ENCODE measurements at places on chromosomes 5 and 9.
A peak's percentile ranks its signal among the peaks of the same experiment; 100 is the strongest.

DNA sequence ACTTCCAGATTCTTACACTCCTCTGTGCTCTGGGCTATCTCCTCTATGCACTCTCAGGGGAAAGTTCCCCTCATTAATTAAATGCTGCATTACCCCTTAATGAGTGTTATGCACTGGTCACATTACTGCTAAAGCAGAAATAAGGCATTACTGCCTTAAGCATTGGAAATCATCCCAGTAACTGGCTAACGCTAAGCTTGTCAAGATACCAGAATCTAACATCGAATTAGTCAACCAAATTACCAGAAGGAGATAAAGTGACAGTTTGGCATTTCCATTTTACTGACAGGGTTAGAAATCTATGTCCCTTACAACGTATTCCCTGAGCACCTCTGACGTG lies 69.5 kb upstream of the FAM169A start:
- DNase-seq: no peak

DNA sequence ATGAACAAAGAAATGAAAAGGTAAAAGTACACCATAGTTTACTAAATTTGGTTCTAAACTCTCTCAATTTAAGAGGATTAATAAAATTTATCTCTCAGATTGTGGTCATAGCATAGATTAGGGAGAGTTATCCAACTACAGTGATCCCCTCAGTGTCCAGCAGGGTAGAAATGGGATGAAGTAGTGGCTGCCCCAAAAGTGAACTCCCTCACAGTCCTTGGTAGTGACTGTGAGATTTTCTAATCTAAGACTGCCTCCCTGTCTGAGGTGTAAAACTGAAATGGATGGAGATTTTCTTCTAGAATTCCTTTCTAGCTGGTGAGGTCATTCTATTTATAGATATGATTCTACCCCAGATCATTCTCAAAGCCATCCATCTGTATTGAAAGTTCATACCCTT lies 455.5 kb downstream of the ACTL7B start:
- DNase-seq: no peak

DNA sequence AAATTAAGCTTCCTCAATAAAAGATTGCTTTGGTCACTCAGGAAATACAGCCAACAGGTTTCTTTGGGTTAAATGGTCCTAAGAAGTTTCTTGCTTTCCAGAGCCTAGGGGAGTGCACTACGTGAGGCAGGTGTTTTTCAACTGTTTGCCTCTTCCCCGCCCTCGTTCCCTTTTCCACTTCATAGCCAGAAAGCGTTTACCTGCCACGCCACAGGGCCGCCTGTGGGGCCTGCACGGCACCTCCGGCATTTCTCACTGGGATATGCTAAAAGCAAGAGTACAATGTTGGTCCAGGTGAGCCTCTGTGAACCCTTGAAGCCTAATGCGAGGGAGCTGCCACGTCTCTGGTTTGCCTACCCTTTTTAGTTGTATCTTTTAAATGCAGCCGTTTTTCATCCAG lies 167.6 kb upstream of the OTULINL start:
- no peak for DNase-seq

- no peak for DNase-seq
Measured at GRCh38 chr9:6034954-6035353, 19.5 kb upstream of the RANBP6 start.

GRCh38 chr5:65530904-65531303 lies 32.1 kb downstream of the CENPK start:
- no peak for DNase-seq

- DNase-seq: no peak
Measured at GRCh38 chr9:34575862-34576596, 13.5 kb downstream of the CNTFR start.

- no peak for DNase-seq
Measured at GRCh38 chr9:127525401-127526188, 74.3 kb downstream of the LRSAM1 start.

GRCh38 chr5:134236318-134236717 lies 10.4 kb upstream of the PPP2CA start:
- DNase-seq: no peak

DNA sequence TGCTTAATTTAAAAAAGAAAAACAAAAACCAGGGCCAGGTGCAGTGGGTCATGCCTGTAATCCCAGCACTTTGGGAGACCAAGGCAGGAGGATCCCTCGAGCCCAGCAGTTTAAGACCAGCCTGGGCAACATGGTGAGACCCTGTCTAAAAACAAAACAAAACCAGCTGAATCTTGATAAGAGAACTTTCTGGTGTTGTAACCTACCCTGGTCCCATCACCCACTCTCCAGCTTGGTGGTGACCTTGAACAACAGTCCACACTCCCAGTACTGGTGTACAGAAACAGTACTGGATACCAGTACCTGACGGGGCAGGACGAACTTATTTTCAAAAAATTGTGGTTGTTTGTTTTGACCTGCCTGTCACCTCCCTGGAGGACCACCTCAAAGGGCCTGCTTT lies 30.9 kb downstream of the CLTA start:
- no peak for DNase-seq

DNA sequence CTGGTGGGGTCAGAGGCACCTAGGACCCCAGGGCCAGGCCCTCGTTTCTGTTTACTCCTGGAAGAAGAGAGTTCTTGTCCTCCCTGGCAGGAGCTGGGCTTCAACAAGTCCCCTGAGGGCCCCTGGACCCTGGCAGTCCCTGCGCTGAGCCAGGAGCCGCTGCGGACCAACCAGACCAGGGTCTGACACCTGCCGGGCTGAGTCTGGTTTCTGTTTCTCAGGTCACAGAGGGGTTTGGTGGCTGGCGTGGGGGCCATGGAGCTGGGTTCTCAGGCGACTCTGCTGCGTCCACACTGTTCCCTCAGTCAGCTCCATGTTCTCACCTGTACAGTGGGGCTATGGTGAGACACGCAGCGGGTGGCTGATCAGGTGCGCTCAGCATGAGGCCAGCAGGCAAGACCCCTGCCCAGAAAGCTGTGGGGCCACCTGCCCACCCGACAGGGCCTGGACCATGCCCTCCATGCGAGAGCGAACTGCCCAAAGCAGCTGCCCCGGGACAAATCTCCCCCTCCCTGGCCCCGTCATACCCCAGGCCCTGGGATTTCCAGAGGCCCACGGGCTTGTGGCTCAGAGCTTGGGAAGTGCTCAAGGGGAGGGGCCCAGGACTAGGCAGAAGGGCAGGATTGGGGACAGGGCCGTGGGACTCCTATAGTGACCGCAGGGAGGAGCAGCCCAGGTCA lies 17.9 kb upstream of the NOTCH1 start:
- no peak for DNase-seq

DNA sequence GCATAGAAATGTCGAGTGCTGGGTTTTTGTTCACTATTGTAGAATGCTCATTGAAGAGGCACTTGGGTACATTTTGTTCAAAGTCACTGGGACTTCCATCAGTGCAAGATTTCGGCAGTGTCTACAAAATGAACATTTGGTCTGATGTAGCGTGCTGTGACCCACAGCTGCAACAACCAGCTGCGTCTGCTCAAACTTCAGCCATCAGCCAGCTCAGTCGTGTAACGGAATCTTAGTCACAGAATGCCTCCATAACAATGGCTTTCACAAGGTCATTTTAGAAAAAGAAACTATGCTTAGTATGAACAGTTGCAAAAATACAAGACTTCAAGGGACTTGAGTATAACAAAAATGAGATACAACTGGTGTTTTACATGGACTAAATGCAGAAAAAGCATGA lies 828.1 kb upstream of the GRAMD2B start:
- no peak for DNase-seq

- no peak for DNase-seq
Measured at GRCh38 chr5:14041528-14042192, 97.2 kb upstream of the DNAH5 start.

DNA sequence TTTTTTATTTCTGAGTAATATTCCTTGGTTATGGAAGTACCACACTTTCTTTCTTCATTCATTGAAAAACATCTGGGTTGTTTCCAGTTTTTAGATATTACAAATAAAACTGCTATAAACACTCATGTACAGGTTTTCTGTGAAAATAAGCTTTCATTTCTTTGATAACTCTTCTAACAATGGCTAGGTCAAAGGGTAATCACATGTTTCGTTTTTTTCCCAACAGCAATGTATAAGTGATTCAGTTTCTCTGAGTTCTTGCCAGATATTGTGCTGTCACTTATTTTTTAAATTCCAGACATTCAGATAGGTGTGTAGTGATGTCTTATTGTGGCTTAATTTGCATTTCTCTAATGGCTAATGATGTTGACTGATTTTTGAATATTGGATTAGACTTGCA lies 16.7 kb upstream of the TNPO1 start:
- no peak for DNase-seq

GRCh38 chr5:142492781-142493281 lies 168.0 kb upstream of the SPRY4 start:
- no peak for DNase-seq

DNA sequence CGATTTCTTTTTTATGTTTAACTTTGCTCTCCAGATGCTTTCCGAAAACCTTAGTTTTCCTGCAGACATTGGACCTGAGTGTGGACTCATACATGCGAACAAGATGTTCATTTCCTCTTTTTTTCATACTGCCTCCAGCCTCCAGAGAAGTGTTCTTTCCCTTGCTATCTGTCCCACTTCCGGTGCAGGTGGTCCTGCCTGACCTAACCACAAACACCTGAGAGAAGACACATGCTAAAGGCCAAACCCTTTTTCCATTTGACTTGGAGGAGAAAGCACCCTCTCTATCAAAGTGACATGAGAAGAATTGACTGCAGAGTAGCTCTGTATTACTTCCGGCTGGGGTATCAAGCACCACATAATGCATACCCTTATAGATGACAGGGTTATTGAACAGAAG lies 334.0 kb downstream of the ARHGEF28 start:
- peak; percentile 52 for DNase-seq

GRCh38 chr5:152503206-152503605 lies 98.1 kb upstream of the NMUR2 start:
- DNase-seq: no peak

DNA sequence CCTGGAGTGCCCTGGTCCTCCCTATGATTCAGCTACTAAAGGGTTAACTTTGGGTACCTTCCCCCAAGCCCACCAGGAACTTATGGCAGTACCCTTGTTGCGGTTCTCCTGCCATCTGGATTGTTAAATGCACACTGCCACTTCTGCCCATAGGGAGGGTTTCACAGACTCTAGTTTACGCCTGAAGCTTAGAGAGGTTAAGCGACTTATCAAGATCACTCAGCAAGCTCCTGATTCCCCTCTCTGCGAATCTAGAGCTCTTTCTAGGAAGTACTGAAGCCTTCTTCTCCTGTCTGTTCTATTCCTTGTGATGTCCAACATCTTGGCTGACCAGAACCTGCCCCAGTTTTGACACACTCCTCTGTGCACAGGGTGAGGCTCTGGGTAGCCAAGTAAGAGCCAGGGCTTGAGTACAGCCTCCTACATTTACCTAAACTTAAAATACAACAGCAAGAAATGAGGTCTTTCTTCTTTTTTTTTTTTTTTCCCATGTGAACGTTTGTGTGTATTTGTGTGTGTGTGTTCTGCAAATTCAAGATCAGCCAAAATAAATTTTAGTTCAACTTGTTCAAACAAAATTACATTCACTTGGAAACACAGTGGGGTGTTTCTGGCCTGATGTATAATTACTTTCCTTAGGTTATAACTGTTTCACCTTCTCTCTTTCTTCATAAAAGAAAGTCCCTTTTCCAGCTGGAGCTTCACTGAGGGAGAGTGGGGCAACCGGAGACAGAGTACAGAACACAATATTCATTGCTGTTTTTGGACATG lies 28.7 kb upstream of the KLF4 start:
- no peak for DNase-seq

GRCh38 chr5:9013147-9013546 lies 532.7 kb downstream of the SEMA5A start:
- DNase-seq: no peak

DNA sequence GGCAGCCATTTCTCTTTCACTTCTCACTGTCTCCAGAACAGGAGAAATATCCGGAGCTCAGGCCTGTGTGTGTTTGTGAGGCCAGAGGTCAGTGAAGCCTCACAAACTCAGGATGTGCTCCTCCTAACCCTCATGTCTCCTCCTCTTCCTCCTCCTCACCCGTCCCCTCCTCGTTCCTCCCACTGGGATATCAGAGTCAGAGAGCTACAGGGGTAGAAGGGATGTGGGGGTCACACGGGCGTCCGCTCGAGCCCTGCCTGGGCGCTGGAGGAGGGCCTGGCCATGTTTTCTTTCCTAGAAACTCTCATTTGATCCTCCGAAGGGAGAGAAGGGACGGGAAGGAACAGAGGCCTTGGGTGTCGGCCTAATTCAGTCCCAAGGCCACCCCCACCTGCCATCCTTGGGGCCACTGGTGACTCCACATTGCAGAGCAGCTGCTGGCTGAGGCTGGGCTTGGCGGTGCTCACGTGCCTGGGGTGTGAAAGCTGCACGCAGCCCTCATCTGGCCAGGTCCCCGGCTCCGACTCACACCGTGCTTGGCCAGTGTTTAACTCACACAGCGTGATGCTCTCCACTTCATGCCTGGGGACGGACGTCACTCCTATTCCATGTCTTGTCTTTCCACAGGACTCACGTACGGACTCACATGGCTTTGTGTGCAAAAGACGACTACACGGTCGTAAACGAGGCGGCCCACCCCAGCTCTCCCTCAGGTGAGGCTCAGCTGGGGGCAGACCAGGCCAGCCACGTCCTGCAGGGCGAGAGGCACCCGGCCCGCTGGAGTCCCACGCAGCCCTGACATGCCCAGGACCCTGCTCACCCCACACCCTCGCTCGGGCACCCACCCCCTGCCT lies 22.6 kb upstream of the SLC6A19 start:
- DNase-seq: no peak

GRCh38 chr5:10601246-10602030 lies 37.6 kb downstream of the ANKRD33B start:
- DNase-seq: peak; percentile 93

DNA sequence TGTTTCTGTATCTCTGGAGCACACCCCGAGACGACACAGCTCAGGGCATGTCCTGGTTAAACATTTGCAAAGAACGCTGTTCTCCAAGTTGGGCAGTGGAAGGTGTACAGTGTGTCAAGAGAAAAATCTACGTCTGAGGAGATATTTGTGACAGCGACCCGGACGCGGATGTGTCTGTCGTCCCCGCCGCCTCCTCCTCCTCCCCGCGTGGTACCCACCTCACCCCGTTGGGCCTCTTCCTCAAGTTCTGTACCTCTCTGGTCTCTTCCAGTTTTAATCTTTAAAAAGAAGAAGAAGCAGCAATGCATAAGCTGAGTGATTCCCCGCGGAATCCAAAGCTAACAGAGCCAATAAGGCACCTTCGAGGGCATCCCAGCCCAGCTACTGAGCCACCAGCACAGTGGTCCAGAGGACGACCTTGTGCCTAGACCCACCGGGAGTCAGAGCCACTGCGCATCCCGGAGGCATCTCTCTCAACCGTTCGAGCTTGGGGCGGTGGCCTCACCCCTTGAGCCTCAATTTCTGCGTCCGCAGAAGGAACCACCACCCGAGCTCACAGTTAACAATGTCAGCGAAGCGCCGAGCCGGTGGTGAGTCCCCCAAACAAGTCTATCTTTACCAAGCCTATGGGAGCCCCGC lies 467 bp downstream of the C9orf78 start:
- no peak for DNase-seq

DNA sequence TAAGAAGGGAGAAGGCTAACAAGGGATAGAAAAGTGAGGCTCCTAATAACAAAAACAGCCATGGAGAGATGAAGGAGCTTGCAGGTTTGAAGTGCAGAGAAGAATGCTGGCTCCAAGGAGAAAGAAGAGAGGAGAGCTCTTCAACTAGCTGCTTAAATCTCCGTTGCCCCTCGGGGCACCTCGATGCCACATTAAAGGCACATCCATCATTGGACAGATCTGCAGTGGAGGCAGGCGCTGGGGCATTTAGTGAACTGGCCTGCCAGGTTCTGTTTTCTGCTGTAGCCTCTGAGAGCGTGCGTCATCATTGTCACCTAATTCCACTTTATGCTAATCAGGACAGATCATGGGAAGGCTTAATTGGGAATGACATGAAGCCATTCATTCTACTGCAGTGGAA lies 1426.2 kb upstream of the WWC1 start:
- no peak for DNase-seq
